ENCODE measurements at places on chromosomes 6 and 20.
A peak's percentile ranks its signal among the peaks of the same experiment; 100 is the strongest.

GRCh38 chr6:80725156-80725930 lies 618.9 kb downstream of the BCKDHB start:
- DNase-seq = no peak

GRCh38 chr6:132023490-132023889 lies 72.3 kb upstream of the CCN2 start:
- DNase-seq = no peak

GRCh38 chr20:37823296-37823980 lies 79.5 kb upstream of the VSTM2L start:
- DNase-seq = no peak

GRCh38 chr20:40631119-40631631 lies 57.9 kb downstream of the MAFB start:
- peak; percentile 0 for DNase-seq

DNA sequence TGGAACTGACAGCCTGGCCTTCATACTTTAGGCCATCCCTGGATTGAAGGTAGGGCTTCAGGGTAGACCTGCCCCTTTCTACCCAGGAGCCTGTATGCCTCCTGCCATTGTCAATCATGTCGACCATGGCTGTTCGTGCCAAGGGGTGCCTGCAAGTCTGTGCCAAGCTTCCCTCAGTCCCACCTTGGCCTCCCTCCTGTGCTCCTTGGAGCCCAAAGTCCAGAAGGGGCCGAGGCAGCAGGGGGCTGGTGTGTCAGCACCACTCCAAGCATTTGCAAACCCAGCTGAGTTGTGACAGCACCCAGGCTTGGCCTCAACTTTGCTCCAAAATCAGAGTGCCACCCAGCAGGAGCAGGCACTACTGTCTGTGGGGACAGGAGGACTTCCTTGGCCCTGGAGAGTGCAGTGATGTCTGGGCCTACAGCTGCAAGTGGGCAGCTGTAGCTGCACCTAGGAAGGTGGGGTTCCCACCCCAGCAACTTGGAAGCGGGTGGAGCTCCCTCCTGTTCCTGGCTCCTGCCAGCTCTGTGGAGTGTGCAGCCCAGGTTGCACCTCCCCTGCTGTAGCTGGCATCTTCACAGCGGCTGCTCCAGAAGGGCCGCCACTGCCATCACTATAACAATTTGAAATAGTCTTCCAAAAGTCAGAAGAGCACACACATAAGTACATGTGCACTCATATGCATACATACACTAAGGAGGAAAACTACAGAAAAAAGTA lies 1719.3 kb downstream of the HACE1 start:
- DNase-seq = no peak

- no peak for DNase-seq
Measured at GRCh38 chr6:26380256-26380655, 2.7 kb upstream of the BTN2A2 start.

DNA sequence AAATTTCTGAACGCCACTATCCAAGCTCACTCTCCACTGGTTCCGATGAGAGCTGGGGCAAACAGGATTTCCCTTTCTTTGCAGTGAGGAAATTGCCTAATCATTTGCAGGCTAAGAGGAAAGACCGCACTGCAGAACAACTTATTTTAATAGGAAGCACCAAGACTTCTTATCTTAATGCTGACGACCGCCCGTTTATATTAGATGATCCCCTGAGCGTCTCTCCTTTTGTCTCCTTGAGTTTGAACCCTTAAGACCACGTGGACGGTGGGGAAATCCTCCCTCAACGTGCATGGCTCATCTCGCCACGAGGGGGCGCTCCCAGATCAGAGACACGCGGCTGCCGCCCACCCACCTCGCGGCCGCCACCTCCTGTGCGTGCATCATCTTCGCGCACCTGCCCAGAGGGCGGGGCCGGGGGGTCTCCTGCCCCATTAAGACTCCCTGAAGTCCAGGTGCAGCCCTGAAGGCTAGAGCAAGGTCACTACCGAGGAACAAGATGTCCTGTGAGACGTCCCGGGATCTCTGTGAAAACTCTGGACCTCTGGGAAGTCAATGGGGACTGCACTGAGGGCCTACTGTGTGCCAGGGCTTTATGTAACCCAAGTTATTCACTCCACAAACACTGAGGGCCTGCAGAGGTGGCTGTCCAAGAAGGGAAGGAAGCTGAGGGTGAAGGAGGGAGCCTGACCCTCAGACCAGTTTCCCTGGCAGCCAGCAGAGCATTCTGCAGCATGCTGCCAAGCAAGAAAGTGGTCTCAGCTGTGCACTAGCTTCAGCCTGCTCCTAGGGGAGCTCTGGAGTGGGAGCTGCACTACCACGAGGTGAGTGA lies 28.1 kb downstream of the PDYN start:
- peak; percentile 86 for DNase-seq

GRCh38 chr6:163352011-163352685 lies 62.4 kb upstream of the QKI start:
- DNase-seq = no peak

- DNase-seq = peak; percentile 52
Measured at GRCh38 chr6:138569970-138570724, 70.9 kb upstream of the NHSL1 start.

DNA sequence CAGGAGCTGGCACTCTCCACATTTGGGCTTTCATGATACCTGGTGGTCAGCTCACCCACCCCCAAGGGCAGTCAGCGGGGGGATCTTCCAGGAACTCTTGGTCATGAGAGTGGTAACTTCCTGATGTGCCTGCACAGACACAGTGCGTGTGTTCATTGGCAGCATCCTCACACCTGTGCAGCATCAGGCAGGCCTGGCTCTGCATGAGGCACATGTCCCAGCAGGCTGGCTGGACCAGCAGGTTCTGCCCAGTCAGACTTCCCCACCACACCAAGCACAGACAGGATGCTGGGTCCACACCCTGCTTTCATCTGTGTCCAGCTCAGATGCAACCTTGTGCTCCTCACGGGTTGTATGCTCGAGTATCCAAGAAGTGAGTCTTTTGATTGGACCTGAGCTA lies 15.7 kb upstream of the UNC93A start:
- DNase-seq = no peak

- no peak for DNase-seq
Measured at GRCh38 chr6:145290122-145290521, 445.2 kb downstream of the EPM2A start.

GRCh38 chr6:84455511-84456029 lies 228.1 kb upstream of the CEP162 start:
- DNase-seq = no peak

GRCh38 chr20:15491575-15491974 lies 1081.7 kb downstream of the KIF16B start:
- peak; percentile 32 for DNase-seq

GRCh38 chr6:69116658-69117057 lies 481.6 kb downstream of the ADGRB3 start:
- DNase-seq = peak; percentile 11

DNA sequence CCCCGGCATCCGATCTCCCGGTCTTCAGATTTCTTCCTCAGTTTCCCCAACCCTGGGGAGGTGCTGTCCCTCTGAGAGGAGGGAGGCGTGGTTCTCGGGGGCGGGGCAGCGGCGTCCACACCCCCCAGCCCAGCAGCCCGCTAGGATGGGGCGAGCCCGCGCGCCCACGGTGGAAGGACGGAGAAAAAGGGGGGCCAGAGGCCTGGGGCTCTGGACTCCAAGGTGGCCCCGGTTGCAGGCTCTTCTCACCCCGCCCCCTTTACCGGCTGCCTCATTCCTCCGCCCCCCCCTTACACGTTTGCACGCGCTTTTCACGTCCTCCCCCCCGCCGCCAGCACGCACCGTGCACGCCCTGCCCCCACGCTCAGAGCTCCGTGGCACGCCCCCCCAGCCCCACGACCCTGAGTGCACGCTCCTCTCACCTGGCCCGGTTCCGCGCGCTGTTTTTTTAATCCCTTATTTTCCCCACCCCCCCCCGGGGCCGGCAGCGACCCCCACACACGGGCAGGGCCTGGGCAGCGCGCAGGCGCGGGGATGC lies 402 bp downstream of the ZBTB12 start:
- peak; percentile 81 for DNase-seq

DNA sequence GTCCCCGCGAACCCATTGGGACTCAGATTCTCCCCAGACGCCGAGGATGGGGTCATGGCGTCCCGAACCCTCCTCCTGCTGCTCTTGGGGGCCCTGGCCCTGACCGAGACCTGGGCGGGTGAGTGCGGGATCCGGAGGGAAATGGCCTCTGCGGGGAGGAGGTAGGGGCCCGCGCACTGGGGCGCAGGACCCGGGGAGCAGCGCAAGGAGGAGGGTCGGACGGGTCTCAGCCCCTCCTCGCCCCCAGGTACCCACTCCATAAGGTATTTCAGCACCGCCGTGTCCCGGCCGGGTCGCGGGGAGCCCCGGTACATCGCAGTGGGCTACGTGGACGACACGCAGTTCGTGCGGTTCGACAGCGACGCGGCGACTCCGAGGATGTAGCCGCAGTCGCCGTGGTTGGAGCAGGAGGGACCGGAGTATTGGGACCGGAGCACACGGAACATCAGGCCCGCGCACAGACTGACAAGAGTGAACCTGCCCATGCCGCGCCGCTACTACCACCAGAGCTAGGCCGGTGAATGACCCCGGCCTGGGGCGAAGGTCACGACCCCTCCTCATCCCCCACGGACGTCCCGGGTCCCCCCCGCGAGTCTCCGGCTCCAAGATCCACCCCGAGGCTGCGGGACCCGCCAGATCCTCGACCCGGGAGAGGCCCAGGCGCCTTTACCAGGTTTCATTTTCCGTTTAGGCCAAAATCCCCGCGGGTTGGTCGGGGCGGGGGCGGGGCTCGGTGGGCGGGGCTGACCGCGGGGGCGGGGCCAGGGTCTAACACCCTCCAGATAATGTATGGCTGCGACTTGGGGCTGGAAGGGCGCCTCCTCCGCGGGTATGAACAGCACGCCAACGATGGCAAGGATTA lies 15.7 kb upstream of the HLA-A start:
- DNase-seq = peak; percentile 54

DNA sequence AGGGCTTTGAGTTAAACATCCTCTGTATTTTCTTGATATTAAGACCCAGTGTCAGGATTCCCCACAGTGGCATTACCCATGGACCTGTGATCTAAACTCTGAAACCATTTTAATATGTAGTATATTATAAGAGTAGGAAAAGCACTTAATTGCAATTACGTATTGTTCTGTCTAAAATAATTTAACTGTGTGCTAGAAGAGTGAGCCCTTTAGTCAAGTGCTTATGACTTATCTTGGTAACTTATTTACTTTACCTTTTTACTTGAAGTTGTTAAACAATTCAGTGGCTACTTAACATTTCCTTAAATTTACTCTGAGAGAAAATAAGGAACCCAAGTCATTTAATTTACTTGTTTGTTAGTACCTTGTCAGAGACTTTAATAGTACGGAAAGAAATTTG lies 173.6 kb downstream of the CDKAL1 start:
- no peak for DNase-seq

DNA sequence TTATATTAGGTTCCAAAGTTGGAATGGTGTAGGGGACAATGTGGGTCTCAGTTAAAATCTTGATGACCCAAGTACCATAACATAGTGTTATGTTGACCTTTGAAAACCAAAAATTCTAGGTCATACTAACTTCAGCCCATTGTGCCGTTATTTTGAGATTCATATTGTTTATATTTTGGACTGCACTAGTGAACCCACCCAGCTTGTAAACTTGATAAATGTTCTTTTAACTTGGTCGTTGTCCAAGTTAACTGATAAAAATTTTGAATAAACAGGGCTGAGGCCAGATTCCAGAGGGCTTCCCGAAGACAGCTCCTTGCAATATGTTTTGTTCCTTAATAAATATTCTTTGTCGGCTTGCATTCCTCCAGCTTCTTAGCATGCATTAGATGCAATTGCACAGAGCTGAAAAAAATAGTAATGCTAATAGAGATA lies 90.3 kb downstream of the BCAS1 start:
- DNase-seq = no peak

- DNase-seq = no peak
Measured at GRCh38 chr6:159931112-159931511, 37.8 kb upstream of the IGF2R start.

GRCh38 chr6:7438011-7438410 lies 48.4 kb downstream of the RIOK1 start:
- no peak for DNase-seq
